ENCODE measurements at places on chromosomes 16 and 17.

- DNase-seq, result no peak
Measured at GRCh38 chr16:8989099-8989878, 25.6 kb upstream of the USP7 start.

- no peak for DNase-seq
Measured at GRCh38 chr17:72476575-72476986, 355.8 kb downstream of the SOX9 start.

GRCh38 chr16:88826070-88826840 lies 14.5 kb upstream of the APRT start:
- no peak for DNase-seq

- DNase-seq, result no peak
Measured at GRCh38 chr16:59259950-59260319, 525.8 kb upstream of the GOT2 start.

DNA sequence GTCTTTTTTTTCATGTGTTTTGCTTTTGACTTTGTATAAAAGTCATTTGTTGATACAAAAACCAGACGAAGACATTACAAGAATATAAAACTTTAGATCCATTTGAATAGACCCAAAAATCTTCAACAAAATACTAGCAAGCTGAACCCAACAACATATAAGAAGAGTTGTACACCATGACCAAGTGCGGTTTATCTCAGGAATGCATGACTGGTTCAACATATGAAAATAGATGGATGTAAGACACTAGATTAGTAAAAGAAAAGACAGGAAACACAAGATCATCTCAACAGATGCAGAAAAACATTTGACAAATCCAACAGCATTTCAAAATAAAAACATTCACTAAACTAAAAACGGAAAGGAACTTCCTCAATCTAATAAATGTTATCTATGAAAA lies 69.0 kb downstream of the TBC1D16 start:
- no peak for DNase-seq

GRCh38 chr16:59385491-59385890 lies 651.4 kb upstream of the GOT2 start:
- DNase-seq, result no peak

DNA sequence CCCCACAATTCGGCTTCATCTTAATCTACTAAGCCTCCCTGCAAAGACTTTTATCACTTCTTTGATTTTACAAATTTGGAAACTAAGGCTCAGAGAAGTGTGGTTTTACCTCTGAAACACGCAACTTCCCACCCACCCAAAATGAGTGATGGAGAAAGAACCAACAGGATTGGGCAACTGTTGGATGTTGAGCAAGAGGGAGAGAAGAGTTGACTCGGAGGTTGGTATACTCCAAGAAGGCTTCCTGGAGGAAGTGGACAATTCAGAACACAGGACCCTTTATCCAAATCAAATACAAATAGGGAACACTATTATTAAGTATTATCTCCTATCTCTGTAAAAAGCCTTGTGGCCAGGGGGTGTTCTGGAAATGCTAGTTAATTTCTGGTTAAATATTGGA lies 323.0 kb downstream of the C16orf95 start:
- no peak for DNase-seq

DNA sequence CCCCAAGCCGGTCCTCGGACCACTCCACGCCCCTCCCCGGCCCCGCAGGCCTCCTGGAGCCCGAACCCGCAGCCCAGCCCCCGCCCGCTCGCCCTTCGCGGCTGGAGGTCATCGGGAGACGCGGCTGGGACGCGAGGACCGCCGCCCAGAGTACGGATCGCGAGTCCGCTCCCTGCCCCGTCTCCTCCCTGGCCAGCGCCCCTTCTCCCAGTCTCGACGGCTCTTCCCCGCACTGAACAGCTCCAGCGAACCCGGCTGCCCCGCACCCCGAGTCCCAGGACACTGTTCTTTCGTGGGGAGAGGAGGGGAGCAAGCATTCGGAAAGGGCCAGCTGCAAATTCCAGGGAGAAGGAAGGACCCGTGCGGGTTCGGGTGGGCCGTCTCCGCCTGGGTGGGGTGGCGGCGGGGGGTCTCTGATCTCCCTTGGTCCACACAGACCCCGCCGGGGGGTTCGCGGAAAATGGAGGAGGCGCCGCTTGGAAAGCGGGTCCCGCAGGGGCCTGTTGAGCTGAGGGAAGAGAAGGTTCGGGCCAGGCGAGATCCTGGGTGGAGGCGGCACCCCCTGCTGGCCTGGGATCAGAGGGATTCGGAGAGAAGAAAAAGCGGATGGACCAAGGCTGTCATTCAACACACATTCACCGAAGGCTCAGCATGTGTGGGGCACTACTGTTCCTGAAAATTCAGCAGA lies 632 bp upstream of the RTN4RL1 start:
- DNase-seq, result peak; percentile 89

DNA sequence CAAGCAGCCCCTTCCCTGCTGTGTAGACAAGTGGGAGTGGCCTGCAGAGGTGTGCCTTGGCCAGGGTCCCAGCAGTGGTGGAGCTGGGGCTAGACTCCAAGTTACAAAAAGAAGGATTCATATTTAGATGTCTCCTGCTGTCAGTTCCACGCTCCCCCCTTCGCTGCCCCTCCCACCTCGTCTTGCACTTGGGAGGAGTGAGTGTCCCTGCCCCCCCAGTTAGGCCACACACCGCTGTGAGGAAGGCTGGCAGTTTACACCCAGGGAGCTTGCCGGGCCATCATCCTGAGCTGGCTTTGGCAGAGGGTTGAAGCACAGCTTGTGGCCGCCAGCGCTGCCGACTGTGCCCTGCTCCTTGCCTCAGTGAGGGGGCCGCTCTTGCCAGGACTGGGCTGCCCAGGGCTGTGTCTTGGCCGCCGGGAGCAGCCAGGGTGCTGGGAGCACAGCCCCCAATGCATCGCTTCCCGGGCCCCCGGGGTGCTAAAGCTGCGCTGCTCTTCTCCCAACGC lies 44.3 kb downstream of the ELAC2 start:
- DNase-seq, result no peak

GRCh38 chr16:4240624-4241023 lies 1.3 kb downstream of the SRL start:
- no peak for DNase-seq

DNA sequence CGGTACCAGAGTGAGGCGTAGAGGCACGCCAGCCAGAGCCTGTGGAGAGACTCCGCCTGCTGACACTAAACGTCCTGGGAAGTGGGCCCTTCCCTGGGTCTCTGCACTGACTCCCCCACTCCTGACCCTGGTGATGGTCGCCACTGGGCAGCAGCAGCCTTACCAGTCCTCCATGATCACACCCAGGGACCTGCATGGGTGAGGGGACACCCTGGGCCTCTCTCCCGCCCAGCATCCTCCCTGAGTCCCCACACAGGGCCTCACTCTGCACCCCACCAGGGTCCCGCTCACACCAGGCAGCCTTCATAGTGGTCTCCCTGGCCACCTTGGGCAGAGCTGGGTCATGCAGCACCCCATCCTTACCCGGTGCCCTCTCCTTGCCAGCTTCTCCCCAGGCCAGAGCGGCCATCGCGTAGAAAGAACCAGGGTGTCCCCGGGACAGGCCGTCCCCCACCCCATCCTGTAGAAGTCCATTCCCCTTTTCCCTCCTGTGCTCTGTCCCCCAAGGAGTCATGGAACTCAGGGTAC lies 10.7 kb downstream of the RGS11 start:
- DNase-seq, result no peak

DNA sequence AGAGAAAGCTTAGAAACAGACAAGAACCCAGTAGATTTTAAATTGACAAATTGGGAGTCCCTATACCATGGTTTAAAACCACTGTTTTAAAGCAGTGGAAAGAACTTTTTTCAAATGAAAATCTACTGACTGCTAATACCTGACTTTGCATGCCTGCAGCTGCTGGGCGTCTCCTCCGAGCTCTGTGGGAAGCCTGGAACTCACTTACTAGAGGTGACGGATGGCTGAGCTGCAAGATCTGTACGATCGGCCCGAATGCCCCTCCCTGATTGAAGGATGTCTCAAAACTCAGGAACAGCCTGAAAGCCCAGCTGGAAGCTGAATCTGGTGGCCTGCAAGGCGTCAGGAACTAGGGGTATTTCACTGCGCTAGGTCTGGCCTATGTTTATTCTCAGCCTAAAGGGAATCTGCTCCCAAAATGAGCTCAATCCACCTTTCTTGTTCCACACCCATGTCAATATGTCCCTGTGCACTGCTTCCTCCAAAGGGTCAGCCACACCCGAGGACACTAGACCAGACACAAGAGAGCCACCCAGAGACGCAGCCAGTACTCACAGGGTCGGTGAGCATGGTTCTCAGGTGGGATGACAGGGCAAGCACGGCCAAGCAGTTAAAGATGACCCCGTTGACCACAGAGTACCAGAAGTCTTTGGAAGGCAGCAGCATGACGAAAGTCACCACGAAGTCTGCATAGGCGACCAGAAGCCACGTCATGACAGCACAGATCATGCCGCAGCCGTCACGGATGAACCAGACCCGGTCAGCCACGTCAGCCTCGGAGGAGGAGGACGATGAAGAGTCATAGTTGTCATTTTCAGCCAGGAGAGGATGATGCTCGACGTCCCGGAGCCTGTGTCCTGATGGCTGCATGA lies 21.4 kb downstream of the ZDHHC7 start:
- DNase-seq, result no peak

- peak; percentile 84 for DNase-seq
Measured at GRCh38 chr17:79923974-79924638, 84.9 kb upstream of the CBX4 start.

DNA sequence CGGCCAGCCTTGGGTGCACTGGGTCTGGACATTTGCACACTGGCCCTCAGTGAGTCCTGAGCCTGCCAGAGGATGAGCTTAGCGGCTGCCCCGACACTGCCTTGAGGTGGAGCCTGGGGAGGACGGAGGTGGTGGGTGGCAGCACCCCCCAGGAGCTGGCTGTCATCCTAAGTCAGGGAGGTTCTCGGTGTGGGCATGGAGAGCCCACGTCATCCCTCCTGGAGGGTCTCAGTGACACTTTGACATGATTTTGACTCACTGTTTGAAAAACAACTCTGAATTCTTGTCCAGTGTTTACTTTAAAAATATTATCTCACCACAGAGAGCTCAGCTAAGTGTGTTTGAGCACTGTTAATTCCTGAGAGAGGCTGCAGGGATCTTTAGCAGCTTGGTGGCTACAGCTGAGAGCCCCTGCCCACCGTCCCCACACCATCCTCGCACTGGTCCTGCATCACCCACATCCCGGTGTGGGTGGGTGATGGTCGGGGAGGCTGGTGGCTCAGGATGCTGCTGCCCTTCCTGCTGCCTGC lies 63.1 kb downstream of the BANP start:
- no peak for DNase-seq

DNA sequence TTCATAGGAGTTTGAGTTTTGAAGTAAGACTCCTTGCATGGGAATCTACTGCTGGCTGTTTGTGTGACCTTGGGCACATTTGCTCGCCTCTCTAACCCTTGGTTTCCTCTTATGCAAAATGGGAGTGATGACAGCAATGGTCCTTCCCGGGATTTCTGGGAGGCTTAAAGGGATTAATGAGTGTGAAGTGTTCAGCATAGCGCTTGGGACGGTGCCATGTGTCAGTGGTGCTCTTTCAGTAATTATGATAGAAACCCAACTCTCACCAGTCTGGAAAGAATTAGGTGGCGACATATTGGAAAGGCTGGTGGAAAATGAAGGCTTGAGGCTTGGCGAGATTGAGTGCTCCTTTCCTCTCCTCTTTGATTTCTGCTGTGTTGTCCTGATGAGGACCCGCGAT lies 429.2 kb upstream of the EEF2KMT start:
- DNase-seq, result no peak

- DNase-seq, result no peak
Measured at GRCh38 chr16:69482410-69482991, 58.1 kb downstream of the CYB5B start.

DNA sequence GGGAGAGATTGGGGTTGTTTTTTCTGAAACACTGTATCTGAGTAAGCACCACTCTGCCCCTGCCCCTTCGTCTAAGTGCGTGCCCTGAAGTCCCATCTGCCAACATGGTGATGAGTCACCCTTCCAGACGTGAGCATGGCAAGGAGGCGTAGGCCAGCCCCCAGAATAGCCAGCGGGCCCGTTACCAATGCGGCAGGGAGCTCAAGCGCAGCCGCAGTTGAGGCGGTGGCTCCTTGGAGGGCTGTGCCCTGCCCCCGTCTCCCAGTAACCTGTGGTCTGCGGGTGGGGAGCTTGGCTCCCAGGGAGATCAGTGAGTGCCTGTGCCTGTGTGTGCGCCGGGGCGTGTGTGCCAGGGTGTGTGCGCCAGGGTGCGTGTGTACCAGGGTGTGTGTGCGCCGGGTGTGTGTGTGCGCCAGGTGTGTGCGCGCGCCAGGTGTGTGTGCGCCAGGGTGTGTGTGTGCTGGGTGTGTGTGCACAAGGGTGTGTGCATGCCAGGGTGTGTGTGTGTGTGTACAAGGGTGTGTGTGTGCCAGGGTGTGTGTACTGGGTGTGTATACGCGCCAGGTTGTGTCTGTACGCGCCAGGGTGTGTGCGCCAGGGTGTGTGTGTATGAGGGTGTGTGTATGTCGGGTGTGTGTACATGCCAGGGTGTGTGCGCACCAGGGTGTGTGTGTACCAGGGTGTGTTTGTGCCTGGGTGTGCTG lies 98.6 kb upstream of the CHMP6 start:
- no peak for DNase-seq

GRCh38 chr16:49788986-49789385 lies 66.9 kb downstream of the ZNF423 start:
- DNase-seq, result no peak

Data from HuH-7.5 (cell line).